ENCODE measurements at places on chromosomes 1 and 21.

- peaks cover 14% of the 10 kb centered on the region for H3K4me1 ChIP-seq
- H3K36me3 ChIP-seq, result no peaks in the 10 kb centered on the region
- DNase-seq, result no peak
These were observed 180.8 kb upstream of the CAMK1G start for GRCh38 chr1:209402697-209403096.

GRCh38 chr21:17931080-17931479 is 111.9 kb upstream of the C21orf91 start:
- no peaks in the 10 kb centered on the region for H3K4me1 ChIP-seq
- H3K4me3 ChIP-seq, result no peak overlapping the region
- H3K27me3 ChIP-seq, result no peaks in the 10 kb centered on the region
- no peaks in the 10 kb centered on the region for H3K36me3 ChIP-seq
- peak; percentile 41 for DNase-seq
- H3K27ac ChIP-seq, result no peak overlapping the region

GRCh38 chr1:206930210-206930798 is 8.6 kb upstream of the FCMR start:
- no peaks in the 10 kb centered on the region for H3K4me1 ChIP-seq
- DNase-seq, result no peak
- H3K27ac ChIP-seq, result no peak overlapping the region
- H3K36me3 ChIP-seq, result no peaks in the 10 kb centered on the region
- no peak overlapping the region for H3K4me3 ChIP-seq

DNA sequence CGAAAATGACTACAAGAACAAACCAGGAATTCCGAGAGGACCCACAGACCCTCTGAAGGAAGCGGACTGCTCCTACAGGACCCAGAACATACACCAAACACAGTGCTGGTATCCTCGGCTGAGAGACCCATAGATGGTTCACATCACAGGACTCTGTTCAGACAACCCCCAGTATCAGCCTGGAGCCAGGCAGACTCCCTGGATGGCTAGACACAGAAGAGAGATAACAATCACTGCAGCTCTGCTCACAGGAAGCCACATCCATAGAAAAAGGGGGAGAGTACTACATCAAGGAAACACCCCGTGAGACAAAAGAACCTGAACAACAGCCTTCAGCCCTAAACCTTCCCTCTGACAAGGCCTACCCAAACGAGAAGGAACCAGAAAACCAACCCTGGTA is 434.0 kb upstream of the NR5A2 start:
- no peak overlapping the region for H3K4me3 ChIP-seq
- peak; percentile 28 for DNase-seq
- H3K27me3 ChIP-seq, result no peaks in the 10 kb centered on the region
- no peak overlapping the region for H3K27ac ChIP-seq

- no peak overlapping the region for H3K4me3 ChIP-seq
- no peaks in the 10 kb centered on the region for H3K27me3 ChIP-seq
- H3K36me3 ChIP-seq, result no peaks in the 10 kb centered on the region
- no peaks in the 10 kb centered on the region for H3K4me1 ChIP-seq
These were observed 930 bp upstream of the ADAMTSL4 start for GRCh38 chr1:150548324-150548631.

DNA sequence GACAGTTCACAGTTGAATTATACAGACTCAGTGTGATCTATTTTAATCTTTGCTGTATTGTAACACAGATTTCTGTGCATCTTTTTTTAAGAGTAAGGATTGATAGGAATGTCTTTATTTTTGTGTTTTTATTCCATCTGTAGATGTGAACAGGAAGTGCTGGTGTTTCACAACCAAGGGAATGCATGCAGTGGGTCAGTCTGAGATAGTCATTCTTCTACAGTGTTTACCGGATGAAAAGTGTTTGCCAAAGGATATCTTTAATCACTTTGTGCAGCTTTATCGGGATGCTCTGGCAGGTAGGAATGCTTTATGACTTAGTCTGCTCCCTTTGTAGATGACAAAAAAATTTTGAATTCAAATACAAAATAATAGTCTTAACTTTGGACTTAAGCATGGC is 84.5 kb downstream of the CC2D1B start:
- no peaks in the 10 kb centered on the region for H3K27me3 ChIP-seq
- no peaks in the 10 kb centered on the region for H3K36me3 ChIP-seq
- H3K4me3 ChIP-seq, result no peak overlapping the region
- DNase-seq, result no peak

DNA sequence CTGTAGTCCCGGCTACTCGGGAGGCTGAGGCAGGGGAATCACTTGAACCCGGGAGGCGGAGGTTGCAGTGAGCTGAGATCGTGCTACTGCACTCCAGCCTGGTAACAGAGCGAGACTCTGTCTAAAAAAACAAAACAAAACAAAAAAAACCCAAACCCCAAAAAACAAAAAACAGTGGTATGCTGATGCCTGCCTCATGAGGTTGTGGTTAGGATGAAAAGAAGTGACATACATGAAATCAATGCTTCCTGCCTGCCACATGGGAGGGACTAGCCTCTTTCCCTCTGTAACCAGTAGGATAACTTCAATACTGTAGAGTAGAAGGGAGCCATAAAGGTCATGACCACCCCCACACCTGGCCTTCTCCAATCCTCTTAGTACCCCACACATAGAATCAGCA is 55.2 kb downstream of the TENT5C start:
- H3K36me3 ChIP-seq, result no peaks in the 10 kb centered on the region
- no peaks in the 10 kb centered on the region for H3K27me3 ChIP-seq
- no peak overlapping the region for H3K27ac ChIP-seq

DNA sequence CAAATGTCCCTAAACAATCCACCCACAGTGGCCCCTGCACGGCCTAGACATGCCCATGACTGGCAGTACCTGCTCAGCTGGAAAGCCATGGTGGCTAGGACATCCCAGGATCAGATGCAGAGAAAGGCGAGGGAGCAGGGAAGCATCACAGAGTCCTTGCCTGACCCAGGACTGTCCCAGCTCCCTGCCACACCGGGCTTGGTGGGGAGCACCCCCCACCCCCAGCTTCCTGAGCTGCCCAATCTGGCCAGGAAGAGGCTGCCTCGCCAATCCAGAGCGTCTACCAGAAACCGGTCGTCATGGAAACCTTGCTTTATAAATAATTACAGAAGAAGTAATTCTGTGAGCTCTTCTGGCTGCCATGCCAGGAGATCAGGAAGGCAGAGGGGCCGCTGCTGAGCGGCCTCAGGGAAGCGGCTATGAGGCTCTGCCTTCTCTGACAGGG is 34.8 kb downstream of the ACOT7 start:
- H3K36me3 ChIP-seq, result no peaks in the 10 kb centered on the region
- peak; percentile 71 for DNase-seq
- no peak overlapping the region for H3K4me3 ChIP-seq
- H3K27ac ChIP-seq, result no peak overlapping the region
- H3K27me3 ChIP-seq, result no peaks in the 10 kb centered on the region

GRCh38 chr1:89269277-89269676 is 3.4 kb downstream of the GBP5 start:
- H3K36me3 ChIP-seq, result no peaks in the 10 kb centered on the region
- no peaks in the 10 kb centered on the region for H3K27me3 ChIP-seq
- H3K4me3 ChIP-seq, result no peak overlapping the region
- no peak for DNase-seq
- H3K27ac ChIP-seq, result no peak overlapping the region
